ENCODE measurements at places on chromosomes 16 and 17. TPM values are rescaled to one million over a fixed set of nuclear protein-coding genes. Genes with fewer than 3 reads are reported as not detected.

The MIS12 gene
- 27.3 TPM for total RNA-seq

The PRSS8 gene
- total RNA-seq, result 31.1 TPM

The SKAP1 gene
- total RNA-seq, result not detected

The WFIKKN1 gene
- under 0.01 TPM for total RNA-seq

The CCL1 gene
- total RNA-seq, result not detected

The SMIM5 gene
- total RNA-seq, result 0.34 TPM

The CLEC18A gene
- 0.85 TPM for total RNA-seq

The CEP295NL gene
- total RNA-seq, result 0.43 TPM

The CKLF gene
- total RNA-seq, result 23.6 TPM

The CDH11 gene
- total RNA-seq, result 7.9 TPM

The MYLK3 gene
- total RNA-seq, result under 0.01 TPM

The BCL7C gene
- 25.1 TPM for total RNA-seq

The TBC1D26 gene
- total RNA-seq, result under 0.01 TPM

All from nasal cavity respiratory epithelium epithelial cell of viscerocranial mucosa (primary cell).